Liver (tissue), 10 donors: ENCODE measurements at places on chromosomes 5 and 9. TPM values are rescaled to one million over a fixed set of nuclear protein-coding genes. Genes with fewer than 3 reads are reported as not detected.

SLC46A2 gene
- total RNA-seq: 0.17 TPM

NR5A1 gene
- not detected for total RNA-seq

CDH6 gene
- 3.7 TPM for total RNA-seq

MPDZ gene
- 71.2 TPM for total RNA-seq

STING1 gene
- total RNA-seq: 10.1 TPM

PPP1R26 gene
- total RNA-seq: 4.6 TPM

SPINK13 gene
- total RNA-seq: not detected

GZMA gene
- total RNA-seq: 2.1 TPM

NTNG2 gene
- total RNA-seq: 0.28 TPM

TMEM171 gene
- 1.0 TPM for total RNA-seq

GPRIN1 gene
- 0.50 TPM for total RNA-seq

GLRA1 gene
- total RNA-seq: not detected

OR1Q1 gene
- total RNA-seq: not detected

CD180 gene
- total RNA-seq: 0.75 TPM

DNA sequence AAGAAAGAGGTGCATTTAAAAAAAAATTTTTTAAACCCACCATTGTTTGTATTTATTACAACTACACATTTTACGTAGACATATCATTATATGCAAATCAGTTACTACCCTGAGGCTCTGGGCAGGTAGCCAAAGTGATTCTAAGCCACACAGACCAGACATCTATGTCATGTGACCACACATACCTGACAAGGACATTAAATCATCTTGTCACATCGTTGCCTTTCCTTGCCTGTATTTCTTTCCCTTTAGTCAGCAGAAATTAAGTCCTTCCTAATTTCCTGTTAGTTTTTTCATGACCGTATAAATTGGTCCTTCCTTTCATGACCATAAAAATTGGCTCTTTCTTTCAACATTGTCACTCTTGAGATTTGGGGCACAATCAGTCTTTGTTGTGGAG, 134.2 kb upstream of the MARCHF11 start:
- no peaks in the 10 kb centered on the region for H3K4me1 ChIP-seq
- no peaks in the 10 kb centered on the region for H3K36me3 ChIP-seq
- DNase-seq: no peak
- H3K4me3 ChIP-seq: no peak overlapping the region
- H3K27ac ChIP-seq: no peak overlapping the region

- no peak overlapping the region for H3K4me3 ChIP-seq
- DNase-seq: no peak
- H3K27me3 ChIP-seq: no peaks in the 10 kb centered on the region
- no peak overlapping the region for H3K27ac ChIP-seq
- no peaks in the 10 kb centered on the region for H3K4me1 ChIP-seq
Observed at GRCh38 chr5:16346380-16346779, 119.2 kb downstream of the ZNF622 start.

- no peak overlapping the region for H3K4me3 ChIP-seq
- DNase-seq: no peak
- H3K36me3 ChIP-seq: no peaks in the 10 kb centered on the region
- no peak overlapping the region for H3K27ac ChIP-seq
Observed at GRCh38 chr5:137361280-137361679, 137.8 kb downstream of the SPOCK1 start.

GRCh38 chr5:50958852-50959457, 292.5 kb downstream of the PARP8 start:
- peaks cover 3% of the 10 kb centered on the region for H3K4me1 ChIP-seq
- no peaks in the 10 kb centered on the region for H3K36me3 ChIP-seq
- H3K27ac ChIP-seq: no peak overlapping the region
- DNase-seq: no peak
- H3K4me3 ChIP-seq: no peak overlapping the region
- H3K27me3 ChIP-seq: peaks cover 4% of the 10 kb centered on the region

- H3K4me1 ChIP-seq: peaks cover 41% of the 10 kb centered on the region
- DNase-seq: no peak
- no peaks in the 10 kb centered on the region for H3K27me3 ChIP-seq
- no peaks in the 10 kb centered on the region for H3K36me3 ChIP-seq
- H3K27ac ChIP-seq: peak overlapping the region; percentile 76
Observed at GRCh38 chr5:140574165-140574564, 9.5 kb downstream of the SLC35A4 start.

DNA sequence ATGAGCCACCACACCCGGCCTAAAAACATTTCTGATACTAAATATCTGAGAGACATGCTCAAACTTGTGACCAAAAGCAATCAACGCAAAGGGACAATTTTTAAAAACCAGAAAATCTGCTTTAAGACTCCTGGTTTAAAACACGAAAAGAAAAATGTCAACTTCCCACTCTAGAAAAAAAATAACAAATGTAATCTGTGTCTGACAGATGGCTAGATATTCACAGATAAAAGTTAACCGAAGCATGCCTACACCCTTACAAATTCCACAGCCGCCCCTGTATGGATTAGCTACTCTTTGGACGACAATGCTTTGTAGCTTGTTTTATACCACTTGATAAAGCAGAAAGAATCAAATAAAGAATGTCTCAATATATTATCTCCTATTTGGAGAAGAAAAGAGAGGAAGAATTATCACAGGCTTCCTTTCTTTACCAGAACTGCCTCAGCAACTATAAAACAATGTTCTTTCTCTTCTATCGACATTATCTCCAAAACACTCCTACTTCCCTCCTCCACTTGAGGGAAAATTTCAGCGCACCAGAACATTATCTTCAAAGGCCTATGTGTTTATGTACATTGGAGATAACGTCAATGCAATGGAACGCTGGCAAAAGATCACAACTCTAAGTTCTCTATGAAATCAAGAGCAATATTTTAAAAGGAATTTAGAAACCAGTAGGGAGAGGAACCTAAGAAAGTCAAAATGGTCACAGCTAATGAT, 26.2 kb downstream of the CEMIP2 start:
- H3K36me3 ChIP-seq: peaks cover 18% of the 10 kb centered on the region
- peaks cover 31% of the 10 kb centered on the region for H3K4me1 ChIP-seq
- H3K27me3 ChIP-seq: no peaks in the 10 kb centered on the region
- no peak for DNase-seq

- H3K4me1 ChIP-seq: no peaks in the 10 kb centered on the region
- peaks cover 4% of the 10 kb centered on the region for H3K27me3 ChIP-seq
- no peak overlapping the region for H3K4me3 ChIP-seq
- no peak for DNase-seq
Observed at GRCh38 chr5:572398-573019, 39.6 kb upstream of the CEP72 start.

DNA sequence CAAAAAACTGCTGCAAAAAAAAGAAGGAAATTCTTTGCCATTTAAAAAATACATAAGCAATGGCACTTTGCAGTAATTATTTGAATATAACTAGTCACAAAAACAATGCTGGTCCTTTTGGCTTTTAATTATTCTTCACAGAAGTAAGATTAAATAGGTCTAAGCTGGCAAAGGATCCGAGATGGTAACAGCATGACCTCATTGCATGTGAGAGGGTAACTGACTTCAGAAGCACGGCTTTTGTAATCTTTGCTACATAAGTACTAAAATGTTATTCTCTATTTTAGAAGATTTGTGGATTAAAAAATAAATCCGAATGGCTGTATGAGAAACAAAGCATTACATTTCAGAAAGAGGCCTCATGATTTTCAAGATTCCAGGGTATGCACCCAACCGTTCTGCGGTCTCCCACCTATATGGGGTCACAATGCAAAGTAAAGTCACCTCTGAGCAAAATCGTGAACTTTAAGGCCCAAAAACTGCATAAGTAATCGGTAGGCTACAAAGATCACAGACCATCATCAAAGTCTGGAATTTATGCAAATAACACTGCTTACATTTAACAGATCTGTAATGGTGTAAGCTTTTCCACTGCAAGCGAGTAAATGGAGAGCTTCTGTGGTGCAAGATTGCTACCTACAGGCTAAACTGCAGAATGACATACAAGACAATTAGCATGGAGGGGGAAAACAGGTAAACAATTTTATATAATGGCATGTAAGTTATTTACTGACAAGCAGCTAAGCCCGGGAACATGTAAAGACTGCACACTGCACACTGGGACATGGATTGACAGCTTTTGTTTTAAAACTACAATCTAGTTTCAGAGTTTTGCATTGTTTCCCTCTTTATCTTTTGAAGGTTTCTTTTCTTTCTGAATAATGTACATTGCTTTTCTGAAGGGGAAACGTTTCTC, 231.6 kb downstream of the SLF1 start:
- H3K36me3 ChIP-seq: no peaks in the 10 kb centered on the region
- no peak for DNase-seq
- no peaks in the 10 kb centered on the region for H3K4me1 ChIP-seq
- H3K27ac ChIP-seq: no peak overlapping the region
- H3K27me3 ChIP-seq: peaks cover 3% of the 10 kb centered on the region

DNA sequence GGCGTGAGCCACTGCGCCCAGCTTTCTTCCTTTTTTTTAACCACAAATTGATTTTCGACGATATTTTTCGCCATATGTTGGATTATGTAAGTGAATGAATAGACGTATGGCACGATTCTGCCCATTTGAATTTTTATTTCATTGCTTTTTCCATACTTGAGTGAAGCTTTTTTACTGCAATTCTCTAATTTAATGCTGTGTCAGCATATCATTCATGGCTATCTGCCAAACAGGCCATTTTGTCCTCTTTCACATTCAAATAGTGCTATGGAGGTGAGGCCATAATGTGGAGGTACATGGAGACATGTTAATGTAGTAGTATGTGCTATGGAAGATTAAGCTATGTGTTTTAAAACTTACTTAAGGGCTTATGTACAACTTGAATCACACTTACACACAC, 152.1 kb upstream of the TUSC1 start:
- H3K27me3 ChIP-seq: no peaks in the 10 kb centered on the region
- H3K4me1 ChIP-seq: no peaks in the 10 kb centered on the region
- no peak for DNase-seq

DNA sequence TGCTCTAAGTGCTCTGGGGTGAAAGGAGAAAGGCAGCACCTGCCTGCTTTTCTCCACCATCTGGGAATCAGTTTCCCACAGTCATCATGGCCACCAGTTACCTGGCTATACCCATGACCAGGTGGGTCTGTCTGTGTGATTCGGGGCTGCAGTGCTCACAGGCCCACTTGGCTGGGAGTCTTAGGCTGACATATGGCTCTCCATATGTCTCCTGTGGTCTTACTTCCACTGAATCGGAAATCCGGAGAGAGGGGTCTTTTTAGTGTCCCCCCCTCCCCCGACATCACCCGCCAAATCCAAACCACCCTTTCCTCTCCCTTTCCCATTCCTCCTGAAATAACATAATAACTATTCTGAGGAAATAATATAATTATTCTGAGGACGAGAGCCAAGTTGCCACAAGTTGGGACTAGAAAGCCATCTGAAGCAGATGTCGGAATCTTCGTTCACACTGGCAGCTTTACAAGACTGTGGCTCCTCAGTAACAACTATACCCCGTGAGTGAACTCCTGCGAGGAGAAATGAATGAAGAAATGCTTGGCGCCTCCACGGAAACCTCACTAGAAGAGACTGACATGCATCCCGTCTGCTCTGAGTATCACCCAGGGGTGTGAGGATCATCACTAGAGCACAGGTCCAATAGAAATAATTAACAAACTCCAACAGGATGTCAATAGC, 143.4 kb downstream of the MYO10 start:
- no peaks in the 10 kb centered on the region for H3K27me3 ChIP-seq
- no peak for DNase-seq
- no peaks in the 10 kb centered on the region for H3K4me1 ChIP-seq
- no peaks in the 10 kb centered on the region for H3K36me3 ChIP-seq

DNA sequence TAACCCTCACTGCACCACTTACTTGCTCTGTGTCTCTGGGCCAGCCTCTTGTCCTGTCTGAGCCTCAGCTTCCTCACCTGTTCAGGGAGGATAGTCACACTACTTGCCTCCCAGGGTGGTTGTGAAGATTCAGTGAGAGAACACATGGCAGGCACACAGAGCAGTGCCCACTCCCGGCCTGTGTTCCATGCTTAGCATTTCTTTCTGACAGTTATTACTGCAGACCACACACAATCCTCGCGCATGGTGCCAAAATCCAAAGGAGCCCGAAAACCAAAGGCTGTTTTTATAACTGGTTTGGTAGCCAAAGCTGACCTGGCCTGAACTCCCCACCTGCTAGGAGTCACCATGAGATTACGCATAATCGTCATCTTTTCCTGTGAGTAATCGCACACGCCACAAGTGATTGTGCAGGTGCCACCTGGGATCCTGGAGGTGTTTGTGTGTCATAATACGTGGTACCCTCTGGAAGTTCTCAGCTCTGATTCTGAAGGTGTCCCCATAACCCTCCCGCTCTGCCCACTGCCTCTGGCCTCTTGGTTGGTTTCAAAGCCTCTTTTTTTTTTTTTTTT, 84.6 kb upstream of the FBXW11 start:
- H3K4me3 ChIP-seq: no peak overlapping the region
- no peak for DNase-seq
- H3K27me3 ChIP-seq: no peaks in the 10 kb centered on the region
- H3K36me3 ChIP-seq: no peaks in the 10 kb centered on the region
- no peak overlapping the region for H3K27ac ChIP-seq

DNA sequence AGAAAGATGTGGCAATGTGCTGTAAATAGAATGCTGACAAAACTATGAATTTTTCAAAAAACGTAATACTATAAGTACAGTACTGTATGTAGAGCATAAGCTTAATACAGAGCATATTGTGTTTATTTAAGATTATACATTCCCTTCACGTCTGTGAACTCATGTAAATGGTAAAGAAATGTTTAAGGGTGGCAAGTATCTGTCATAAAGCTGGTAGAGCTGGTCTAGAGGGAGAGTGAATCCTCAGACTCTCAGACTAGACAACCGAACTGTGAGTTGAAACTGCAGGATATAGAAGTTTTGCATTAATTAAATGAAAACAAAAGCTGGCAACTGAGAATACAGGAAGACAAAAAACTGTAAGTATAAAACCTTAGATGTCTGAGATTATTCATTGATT, 87.3 kb upstream of the ANXA1 start:
- H3K36me3 ChIP-seq: no peaks in the 10 kb centered on the region
- H3K4me1 ChIP-seq: no peaks in the 10 kb centered on the region
- H3K4me3 ChIP-seq: no peak overlapping the region
- H3K27me3 ChIP-seq: no peaks in the 10 kb centered on the region

- no peaks in the 10 kb centered on the region for H3K27me3 ChIP-seq
- no peak overlapping the region for H3K4me3 ChIP-seq
- H3K4me1 ChIP-seq: no peaks in the 10 kb centered on the region
- no peak for DNase-seq
- H3K36me3 ChIP-seq: no peaks in the 10 kb centered on the region
Observed at GRCh38 chr5:106106384-106106783, 1564.4 kb downstream of the EFNA5 start.

DNA sequence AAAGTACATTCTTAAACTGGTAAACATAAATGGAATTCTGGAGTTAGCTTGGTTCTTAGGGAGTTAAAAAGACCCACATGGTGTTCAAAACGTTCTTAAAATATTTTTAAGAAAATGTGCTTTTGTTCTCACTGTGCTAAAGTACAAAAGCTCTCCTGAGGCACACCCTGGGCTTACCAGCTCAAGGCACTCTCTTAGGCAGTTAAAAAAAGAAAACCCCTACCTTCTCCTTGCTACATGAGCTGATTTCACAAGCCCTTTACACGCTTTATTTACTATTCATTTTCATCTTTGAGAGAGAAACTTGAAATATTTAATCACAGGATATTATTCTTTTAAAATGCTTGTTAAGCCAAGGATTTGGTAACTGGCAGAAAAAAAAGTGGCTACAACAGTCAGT, 723.3 kb upstream of the GRAMD2B start:
- H3K4me1 ChIP-seq: peaks cover 2% of the 10 kb centered on the region
- H3K27ac ChIP-seq: no peak overlapping the region
- no peak overlapping the region for H3K4me3 ChIP-seq
- no peaks in the 10 kb centered on the region for H3K27me3 ChIP-seq
- H3K36me3 ChIP-seq: no peaks in the 10 kb centered on the region

GRCh38 chr9:94443032-94443722, 111.7 kb upstream of the PCAT7 start:
- no peak for DNase-seq
- no peak overlapping the region for H3K27ac ChIP-seq
- no peaks in the 10 kb centered on the region for H3K27me3 ChIP-seq
- H3K36me3 ChIP-seq: peaks cover 4% of the 10 kb centered on the region
- no peak overlapping the region for H3K4me3 ChIP-seq
- no peaks in the 10 kb centered on the region for H3K4me1 ChIP-seq
